Stimulated activated CD4-positive, alpha-beta T cell treated with anti-CD3 and anti-CD28 coated beads, Interleukin-1b, Interleukin-23, amount 100 ng/mL, for 1 hour (primary cell): ENCODE measurements at places on chromosomes 7 and 10.

- DNase-seq, result no peak
These were observed 3.7 kb downstream of the SUFU start for GRCh38 chr10:102507521-102507920.

- DNase-seq, result no peak
These were observed 170.8 kb downstream of the MGMT start for GRCh38 chr10:129637846-129638245.

- DNase-seq, result no peak
These were observed 534.3 kb downstream of the GRM8 start for GRCh38 chr7:126718419-126718818.

- DNase-seq, result no peak
These were observed 169.0 kb upstream of the PRPS1L1 start for GRCh38 chr7:18196638-18197037.

DNA sequence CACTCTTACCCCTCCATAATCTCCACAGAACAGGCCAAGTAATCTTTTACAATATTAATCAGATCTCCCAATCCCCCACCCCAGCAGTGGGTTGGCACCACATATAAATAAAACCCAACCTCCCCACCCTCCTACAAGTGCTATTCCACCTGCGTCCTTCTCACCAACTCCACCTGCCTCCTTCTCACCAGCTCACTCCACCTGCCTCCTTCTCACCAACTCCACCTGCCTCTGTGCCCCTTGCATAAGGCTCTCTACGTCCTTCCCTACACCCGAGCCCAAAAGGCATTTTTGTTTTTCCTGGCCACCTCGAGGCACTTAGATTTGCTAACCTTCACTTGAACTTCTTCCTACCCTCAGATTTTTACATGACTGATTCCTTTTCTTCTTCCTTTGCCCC is 89.7 kb downstream of the ATE1 start:
- no peak for DNase-seq

- DNase-seq, result no peak
These were observed 65.2 kb downstream of the COL13A1 start for GRCh38 chr10:69866688-69867461.

- DNase-seq, result no peak
These were observed 25.8 kb upstream of the ADRB1 start for GRCh38 chr10:114017873-114018272.

- DNase-seq, result no peak
These were observed 240.2 kb upstream of the INHBA start for GRCh38 chr7:41943094-41943577.

- DNase-seq, result no peak
These were observed 27.7 kb downstream of the REEP3 start for GRCh38 chr10:63548860-63549259.

DNA sequence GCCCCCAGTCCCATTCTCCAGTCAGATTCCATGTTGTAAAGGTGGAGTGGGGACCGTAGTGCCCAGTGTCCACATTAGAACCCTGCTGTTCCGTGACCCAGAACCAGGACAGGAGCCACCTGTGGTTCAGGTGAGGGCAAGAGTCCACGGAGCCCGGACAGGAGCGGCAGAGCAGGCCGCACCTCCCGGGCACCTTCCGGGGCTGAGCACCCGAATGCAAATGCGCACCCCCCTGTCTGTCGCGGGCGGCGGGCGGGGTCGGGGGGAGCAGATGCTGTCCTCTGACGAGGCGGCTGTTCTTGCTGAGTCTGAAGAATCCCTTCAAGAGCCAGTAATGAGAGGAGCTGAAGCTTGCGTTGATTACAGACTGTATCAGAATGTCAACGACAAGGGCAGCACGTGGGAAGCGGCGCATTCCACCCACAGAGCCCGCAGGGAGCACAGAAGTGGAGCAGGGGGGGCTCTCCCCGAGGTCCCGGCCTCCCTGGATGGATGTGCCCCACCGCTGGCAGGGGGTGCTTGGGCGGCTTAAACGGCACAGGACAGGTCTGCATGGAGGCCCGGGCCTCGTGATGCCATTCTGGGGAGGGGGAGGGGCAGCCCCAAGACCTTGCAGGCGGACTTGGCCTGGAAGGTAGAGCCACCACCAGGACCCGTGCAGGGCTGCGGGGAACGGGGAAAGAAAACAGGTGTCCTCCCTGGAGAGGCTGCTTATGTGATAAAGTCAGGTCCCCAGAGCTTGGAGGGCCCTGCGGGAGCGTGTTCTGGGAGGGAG is 407.5 kb upstream of the RNF32 start:
- no peak for DNase-seq

GRCh38 chr10:15137036-15137359 is 31.5 kb downstream of the NMT2 start:
- DNase-seq, result no peak

DNA sequence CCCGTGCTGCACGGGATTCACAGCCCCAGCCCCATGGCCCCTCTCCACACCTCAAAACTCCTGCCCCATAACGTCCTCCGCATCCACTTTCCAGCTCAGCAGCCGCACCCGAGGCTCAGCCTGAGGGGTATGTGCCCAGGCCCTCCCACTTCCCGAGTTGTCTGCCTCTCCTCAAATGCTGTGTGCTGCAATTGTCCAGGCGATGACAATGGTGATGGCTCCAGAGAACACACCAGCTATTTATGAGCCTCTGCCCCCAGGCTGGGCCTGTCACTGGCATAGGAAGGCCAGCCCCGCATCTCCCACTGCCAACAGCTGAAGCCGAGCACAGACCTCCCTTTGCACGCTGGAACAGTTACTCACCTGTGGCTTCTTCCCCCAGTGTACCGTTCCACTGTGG is 2.4 kb upstream of the LDB3 start:
- no peak for DNase-seq

- no peak for DNase-seq
These were observed 112.2 kb downstream of the CRPPA start for GRCh38 chr7:16309129-16309528.

- no peak for DNase-seq
These were observed 37.0 kb downstream of the BEND7 start for GRCh38 chr10:13491747-13492360.

DNA sequence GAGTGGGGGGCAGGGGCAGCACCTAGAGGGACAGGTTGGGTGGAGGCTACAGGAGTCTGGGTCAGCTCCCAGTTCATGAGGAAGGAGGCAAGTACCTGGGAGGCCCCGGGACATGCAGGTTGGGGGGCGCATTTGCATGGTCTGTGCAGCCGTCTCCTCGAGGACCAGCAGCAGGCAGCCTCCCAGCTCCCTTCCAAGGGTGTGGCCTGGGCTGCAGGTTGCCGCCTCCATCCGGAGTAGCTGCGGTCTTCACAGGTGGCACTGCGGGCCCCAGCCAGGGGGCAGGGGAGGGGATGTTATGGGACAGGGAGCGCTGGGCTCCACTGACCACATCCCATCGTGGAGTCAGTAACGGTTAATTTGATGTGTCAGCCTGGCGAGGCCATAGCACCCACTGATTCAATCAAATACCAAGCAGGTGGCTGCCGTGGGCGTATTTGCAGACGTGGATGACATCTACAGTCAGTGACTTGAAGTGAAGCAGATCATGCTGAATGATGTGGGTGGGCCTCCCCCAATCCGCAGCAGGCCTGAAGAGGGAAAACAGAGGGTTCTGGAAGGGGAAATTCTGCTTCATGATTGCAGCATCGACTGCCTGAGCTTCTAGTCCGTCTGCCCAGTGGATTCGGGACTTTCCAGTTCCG is 81.6 kb downstream of the PRKAG2 start:
- DNase-seq, result peak; percentile 54

DNA sequence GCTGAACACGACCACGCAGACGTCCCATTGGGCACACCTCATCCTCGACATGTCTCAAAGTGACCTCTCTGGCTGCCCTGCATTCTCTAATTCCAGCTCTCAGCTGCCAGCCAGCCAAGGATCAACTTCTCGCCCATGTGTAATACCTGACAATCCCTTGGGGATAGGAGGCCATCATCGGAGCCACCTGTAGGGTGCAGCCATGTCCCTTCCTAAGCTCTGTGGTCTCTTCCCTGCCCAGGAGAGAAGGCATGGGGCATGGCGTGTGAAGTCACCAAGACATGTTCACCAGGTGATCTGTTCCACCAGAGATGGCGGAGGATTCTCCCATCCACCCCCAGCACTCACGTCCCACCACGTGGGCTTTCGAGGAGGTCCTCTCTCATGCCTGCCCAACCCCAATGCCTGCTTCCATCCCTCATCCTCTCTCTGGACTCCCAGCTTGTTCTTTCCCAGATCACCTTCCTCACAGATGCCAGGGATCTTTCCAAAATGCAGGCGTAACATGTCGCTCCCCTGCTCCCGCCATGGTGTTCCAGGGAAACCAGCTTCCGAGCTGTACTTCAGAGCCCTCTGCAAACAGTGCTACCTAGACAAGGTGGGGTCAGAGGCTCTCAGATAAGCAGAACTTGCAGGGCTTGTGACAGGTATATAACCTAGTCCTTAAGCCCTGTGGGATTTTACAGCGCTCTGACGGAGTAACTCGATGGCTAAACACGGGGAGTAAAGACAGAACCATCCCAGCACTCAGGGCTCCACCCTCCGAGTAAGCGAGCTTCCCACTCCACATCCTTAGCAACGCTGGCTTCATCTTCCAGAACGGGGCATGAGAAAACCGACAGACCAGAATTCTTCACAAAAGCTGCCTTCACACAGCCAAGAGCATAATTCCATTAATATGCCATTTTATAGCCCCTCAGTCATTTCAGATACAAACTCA is 41.1 kb downstream of the BRI3 start:
- no peak for DNase-seq

DNA sequence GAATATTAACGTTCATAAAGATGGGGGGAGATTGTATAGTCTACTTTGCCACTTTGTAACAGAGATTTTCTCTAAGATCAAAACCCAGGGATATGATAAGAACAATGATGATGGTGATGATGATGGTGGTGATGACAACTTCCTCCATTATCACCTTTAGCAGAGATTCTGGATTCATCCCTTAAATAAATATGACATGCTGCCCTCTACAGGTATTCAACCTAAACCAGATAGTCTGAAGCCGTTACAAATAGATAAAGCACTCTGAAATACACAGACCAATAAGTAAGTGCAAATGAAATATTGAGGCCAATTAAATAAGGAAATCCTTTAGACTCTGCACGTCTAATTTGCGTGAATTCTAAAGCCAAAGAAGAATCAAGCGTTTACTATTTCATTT is 211.5 kb downstream of the CREB5 start:
- no peak for DNase-seq

DNA sequence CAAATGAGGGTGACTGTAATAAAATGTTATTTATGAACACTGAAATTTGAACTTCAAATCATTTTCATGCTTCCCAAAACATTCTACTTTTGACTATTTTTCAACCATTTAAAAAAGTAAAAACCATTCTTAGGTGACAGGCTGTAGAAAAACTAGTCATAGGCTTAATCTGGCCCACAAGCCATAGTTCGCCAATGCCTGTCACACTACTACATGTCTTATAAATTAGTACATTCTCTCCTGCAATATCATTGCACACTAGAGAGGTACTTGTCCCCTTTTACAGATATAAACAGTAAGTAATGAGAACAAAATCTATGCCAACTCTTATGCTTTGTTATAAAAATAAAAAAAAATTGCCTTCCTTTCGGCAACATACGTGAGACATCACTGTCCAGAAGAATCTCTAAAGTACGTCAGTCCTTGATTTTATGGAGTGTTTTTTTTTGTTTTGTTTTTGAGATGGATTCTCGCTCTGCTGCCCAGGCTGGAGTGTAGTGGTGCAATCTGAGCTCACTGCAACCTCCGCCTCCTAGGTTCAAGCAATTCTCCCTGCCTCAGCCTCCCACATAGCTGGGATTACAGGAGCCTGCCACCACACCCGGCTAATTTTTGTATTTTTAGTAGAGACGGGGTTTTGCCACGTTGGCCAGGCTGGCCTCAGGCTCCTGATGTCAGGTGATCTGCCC is 23.2 kb downstream of the UPF2 start:
- DNase-seq, result no peak

- DNase-seq, result no peak
These were observed 35.1 kb upstream of the ZNRF2 start for GRCh38 chr7:30249316-30249715.

GRCh38 chr7:54881816-54882520 is 123.0 kb upstream of the SEC61G start:
- DNase-seq, result no peak

DNA sequence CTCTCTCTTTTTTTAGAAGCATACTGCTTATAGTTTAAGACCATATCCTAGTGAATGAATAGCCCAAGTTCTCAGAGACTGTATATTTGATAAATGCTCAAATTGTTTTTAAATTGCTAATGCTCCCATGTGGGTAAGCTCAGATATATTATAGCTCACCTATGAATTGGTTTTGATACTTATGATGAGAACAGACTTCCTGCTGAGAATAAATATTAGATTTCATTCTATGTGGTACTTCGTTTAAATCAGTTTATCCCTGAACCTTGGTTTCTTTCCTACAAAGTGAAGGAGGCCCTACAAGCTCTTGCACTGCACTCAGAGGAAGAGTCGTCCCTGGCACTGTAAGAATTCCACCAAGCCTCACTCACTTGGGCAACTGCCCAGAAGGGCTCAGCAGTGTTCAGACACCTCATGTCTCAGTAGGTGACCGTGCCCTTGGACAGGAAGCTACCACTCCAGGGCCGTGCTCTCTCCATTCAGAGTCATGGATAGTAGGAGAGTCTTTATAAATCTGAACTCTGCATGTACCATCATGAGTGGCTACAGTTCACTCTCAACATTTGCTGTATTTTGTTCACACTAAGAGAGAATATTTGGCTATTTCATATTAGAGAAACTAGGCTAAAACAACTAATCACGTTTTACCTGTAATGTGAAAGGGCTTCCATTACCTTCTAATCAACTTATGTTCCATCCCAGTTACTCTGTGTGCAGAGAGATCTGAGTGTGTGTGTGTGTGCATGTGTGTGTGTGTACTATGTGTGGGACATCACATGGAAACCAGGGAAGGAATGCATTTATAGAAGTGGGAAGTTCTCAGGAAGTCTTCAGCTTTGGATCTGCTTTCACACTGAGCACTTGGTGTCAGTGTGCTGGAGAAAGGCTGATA is 93.8 kb downstream of the PTPRE start:
- no peak for DNase-seq

- DNase-seq, result no peak
These were observed 676.9 kb downstream of the GATA3 start for GRCh38 chr10:8731121-8732095.

GRCh38 chr10:126877390-126877789 is 27.8 kb upstream of the DOCK1 start:
- DNase-seq, result no peak

DNA sequence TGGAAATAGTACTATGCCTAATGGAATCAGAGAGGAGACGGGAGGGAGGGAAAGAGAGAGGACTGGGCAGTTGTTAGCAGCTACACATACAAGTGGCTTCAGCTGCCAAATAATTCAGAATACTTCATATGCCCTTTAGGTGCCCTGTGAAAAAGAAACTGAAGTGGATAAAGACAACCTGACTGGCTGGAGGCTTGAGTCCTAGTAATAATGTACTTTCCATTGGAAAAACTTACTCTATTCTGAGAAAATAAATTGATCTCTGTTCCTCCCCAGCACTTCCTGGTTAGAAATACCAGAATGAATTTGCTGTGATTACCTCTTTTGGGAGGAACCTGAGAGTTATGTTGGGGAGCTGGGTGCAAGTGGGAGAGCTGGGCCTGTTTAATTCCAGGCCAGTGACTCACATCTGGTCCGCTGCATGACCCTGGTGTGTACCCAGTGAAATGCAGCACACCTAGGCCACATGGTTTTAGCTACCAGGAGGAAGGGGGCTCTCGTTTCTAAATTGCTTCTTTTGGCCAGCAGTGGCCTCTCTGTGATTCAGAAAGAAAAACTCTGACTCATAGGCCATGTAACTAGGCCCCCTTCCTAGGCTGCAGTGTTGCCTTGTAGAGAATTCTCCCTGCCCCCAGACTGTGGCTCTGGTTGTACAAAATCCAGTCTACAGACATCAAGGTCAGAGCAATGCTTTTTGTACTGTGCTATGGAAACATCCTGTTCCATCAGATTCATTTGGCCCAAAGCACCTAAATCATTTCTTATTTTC is 6.5 kb downstream of the AGFG2 start:
- no peak for DNase-seq
